Gastroesophageal sphincter (tissue), 4 donors: ENCODE measurements at places on chromosomes 13 and 19.
A peak's percentile ranks its signal among the peaks of the same experiment; 100 is the strongest.

DNA sequence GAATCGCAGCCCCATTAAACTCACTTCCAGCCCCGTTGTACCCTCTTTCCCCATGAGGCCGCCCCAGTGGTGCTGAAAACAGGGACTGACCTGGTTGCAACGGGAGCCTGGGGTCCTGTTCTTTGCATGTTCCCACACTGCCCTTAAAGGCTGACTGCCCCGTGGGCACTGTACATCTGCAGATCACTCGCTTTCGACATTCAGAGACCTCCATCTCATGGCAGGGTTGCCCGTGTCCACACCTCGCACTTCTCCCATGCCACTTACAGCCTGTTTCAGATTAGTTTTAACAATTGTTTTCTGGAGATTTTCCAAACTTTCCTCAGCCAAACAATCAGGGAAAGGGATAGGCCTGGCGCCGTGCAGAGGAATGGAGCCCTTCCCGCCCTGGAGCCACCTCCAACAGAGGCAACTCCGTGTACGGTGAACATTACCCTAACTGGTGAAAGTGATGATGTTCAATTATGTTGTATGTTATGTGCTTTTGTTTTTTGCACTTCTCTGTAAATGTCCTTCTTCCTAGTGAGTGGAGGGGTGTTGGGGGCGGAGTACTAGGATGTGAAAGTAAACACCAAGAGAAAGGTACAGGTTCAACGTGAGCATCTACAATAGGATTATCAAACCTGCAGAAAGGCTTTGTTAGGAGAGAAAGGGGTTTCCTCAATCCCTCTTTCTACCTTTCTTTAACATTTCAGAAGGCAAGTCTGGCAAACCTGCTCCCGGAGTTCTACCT is 262.8 kb downstream of the FOXO1 start:
- ATAC-seq, result no peak

- ATAC-seq, result no peak
Observed at GRCh38 chr19:16111909-16112752, 442 bp downstream of the RAB8A start.

DNA sequence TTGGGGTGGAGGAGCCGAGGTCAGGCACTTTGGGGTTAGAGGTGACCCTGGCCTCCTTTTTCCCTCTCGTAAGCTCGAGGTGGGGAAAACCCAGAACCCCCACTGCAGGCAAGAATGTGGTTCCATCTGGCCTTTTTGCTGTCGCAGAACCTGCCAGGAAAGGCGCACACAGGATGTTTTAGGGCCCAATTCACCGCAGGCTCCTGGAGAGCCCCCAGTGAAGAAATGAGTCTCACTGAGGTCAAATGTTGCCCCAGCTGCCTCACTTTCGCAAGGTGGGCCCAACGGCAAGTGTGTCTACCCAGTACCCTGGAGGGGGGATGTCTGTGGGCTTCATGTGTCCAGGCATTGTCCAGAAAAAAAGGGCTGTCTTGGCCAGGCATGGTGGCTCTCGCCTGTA is 61.8 kb downstream of the PEX11G start:
- no peak for ATAC-seq

DNA sequence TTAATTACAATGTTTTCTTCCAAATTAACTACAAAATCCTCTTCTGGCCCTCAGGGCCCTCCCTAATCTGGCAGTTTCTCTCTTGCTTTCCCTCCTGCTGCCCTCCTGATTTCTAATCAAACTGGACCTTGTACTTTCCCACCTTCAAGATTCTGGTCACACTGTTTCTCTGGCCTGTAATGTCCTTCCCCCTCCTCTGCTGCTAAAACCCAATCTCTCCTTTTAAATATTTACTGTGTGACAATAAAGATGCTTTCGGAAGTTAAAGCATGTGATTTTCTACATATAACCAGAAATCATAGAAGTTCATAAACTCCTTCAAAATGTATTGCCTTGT is 14.1 kb upstream of the HMGB1 start:
- ATAC-seq, result no peak

GRCh38 chr13:45332831-45333219 is 8.2 kb downstream of the TPT1 start:
- no peak for ATAC-seq

DNA sequence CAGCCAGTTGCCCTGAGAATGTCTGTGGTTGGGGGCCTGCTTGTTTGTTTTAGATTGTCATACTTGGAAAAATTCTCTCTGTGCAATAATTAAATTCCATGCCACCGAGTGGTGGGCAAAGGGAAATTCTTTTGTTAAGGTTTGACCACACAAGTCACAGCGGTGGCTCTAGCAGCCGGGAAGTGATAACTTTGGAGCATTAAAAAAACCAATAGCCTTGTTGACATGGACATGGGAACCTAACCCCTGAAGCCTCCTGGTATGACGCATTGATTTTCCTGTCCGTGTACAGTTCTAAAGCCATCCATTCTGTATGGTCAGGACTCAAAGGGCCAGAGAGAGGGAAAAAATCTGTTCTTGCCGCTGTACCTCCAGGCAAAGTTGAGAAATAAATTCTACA is 384.9 kb upstream of the ZNF507 start:
- ATAC-seq, result no peak

DNA sequence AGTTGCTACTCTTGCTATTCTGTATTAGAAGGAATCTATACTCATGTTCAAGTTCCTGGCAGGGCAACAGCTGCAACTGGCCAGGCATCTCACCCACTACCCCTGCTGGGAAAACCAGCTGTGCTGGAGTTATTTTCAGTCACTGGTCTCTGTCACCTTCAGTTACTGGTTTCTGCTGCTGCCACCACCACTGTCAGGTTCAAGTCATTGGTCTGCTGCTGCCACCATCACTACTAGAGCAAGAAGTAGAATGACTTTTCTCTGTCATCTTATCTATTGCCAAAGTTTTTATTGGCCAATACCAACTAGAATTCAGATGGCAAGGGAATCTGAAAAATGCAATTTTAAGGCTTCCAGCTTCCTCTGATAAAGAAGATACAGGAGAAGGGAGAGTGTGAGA is 1615.2 kb downstream of the OLFM4 start:
- no peak for ATAC-seq

- no peak for ATAC-seq
Observed at GRCh38 chr13:62524498-62524897, 1108.8 kb upstream of the PCDH20 start.

GRCh38 chr19:55113570-55114039 is 3.8 kb downstream of the PPP1R12C start:
- ATAC-seq, result peak; percentile 73

GRCh38 chr13:102127153-102127552 is 274.7 kb downstream of the FGF14 start:
- no peak for ATAC-seq

GRCh38 chr13:39840201-39840600 is 184.7 kb downstream of the COG6 start:
- ATAC-seq, result no peak

DNA sequence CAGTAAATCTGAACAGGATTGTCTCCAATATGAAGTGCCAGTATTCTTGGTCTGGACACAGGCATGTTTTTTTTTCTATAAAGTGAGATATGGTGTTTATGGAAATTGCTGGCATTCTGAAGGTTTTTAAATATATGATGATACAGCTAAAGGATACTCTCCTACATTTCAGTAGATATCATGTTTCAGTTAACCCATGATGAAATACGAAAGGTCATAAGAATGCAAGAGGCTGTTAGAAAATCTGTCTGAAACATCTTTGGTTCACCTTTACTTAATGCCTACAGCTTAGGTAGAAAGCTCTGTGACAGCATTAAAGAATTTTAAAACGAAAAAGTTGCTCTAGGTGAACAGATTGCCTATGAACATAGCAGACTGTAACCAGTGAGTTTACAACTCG is 9.1 kb downstream of the FRY start:
- ATAC-seq, result no peak

GRCh38 chr13:110305001-110305400 is 2.0 kb downstream of the COL4A1 start:
- ATAC-seq, result no peak

DNA sequence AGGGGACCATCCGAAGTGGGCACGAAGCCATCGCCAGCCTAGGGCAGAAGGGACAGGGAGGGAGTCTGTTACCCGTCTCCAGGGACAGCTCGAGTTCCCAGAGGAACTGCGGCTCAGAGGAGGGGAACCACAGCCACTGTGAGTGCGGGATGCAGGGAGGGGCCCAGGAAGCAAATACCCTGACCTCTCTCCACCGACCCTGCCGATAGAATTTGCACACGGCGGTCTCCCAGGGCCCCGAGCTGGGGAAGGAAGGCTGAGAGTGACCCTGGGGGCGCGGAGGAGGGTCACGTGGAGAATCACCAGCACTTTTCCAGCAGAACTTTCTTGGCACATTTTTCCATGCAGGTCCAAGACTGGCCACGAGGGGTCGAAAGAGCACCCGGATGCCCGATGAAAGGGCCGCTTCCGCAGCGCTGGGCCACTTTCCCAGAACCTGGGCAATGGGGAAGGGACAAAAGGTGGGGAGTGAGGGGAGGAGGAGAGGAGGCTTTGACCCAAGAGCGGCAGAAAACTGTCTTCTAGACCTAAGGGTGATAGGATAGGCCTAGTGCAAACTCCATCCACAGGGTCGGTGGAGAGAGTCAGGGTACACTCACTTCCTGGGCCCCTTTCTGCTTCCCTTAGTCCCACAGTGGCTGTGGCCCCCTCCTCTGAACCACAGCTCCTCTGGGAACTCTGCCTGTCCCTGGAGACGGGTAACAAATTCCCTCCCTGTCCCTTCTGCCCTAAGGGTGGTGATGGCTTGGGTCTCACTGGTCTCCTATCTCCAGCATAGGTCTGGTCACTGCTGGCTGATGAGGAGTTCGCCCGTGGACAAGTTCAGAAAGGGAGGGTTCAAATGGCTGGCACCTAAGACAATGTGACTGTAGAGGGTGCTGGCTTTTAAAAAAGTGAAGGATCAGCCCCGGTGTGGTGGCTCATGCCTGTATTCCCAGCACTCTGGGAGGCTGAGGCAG is 5.3 kb upstream of the GPR4 start:
- peak; percentile 79 for ATAC-seq

DNA sequence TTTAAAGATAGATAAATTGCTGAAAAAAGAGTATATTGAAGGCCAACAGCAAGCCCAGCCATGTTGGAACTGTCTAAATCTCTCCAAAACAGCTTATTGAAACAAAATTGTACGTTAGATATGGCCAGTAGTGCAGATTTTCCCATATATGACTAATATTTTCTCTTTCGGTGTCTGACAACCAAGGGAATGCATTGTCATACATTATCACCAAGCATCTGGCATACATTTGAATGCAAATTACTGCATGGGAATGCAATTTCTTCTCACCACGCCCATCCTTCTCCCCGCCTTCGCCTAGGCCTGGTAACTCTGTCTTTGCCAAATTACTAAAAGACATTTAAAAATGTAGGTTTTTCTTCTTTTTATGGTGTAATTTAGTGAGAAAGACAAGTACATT is 32.5 kb upstream of the IRS2 start:
- ATAC-seq, result no peak

DNA sequence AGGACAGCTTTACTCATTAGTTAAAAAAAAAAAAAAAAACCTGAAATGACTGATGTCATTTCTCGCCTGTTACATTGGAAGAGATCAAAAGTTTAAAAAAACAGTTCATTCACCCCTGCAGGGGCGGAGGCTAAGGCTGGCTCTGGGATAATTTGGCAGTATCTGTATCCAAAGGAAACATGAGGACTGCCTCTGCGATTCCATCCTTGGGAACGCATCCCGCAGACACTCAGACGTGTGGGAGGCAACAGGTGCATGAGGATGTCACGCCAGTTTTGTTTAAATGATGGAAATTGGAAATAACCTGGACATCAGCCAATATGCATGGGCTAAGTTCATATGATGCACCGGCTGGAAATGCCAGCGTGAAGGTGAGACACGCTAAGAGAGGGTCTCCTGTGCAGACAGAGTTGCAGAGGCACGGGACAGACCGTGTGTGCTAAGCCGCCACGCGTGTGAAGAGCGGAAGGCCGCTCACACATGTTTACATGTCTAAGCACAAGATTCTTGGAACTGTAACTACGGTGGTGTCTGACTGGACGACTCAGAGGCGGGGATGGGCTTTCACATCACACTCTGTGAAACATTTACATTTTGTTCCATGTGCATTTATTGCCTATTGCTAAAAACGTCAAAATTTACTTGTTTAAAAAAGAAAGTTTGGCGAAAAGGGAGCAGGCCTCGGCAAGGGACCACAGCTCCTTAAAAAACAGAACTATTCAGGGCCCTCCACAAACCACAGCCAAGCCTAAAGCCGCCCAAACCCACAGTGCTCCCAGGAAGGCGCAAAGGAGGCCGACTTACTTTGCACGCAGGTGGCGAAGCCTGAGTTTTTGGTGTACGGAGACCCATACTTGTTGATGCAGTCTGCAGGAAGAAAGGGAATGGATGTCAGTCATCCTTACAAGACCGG is 17.9 kb downstream of the GAS6 start:
- no peak for ATAC-seq

DNA sequence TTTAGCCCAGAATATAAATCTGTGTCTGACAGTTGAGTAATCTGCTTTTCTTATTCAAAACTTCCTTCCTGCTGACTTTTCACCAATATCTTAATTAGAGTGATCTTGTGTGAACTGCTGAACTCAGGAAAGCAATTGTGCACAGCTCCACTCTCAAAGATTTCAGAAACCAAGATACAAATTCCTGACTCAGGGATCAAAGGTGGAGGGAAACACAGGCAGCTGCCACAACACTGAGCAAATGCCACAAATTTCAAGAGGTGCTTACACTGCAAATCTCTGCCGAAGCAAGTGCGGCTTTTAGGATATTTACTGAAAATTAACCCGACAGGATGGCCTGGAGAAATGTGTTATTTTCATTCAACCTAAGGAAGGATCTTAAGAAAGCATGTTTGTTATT is 111.4 kb downstream of the STOML3 start:
- no peak for ATAC-seq

DNA sequence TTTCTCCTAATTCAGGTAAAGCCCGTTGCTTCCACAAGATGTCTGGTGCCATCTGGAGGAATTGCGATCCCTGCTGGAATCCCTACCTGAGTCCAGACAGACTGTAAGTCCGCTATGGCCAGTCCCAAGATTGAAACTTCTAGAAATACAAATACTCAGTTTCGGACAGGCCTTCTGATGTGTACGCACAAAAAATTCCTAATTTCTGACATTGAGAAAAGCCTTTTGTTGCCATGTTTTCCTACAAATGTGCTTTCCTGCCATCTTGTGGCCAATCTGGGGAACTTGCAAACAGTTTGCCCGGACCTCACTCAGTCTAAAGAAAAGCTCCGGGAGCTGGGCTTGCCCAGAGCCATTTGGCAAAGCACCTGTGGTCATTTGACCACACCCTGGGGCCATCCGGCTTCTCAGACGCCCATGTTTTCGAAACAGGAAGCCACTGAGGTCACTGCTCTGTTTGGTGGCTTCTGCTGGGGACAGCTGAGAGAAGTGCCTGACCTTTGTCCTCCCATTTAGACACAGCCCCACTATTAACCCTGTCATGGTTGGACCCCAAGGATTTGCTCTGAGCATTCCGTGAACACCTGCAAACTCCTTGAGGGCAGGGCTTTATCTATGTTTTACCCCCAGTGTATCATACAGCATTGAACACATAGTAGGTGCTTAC is 79.4 kb downstream of the SLC15A1 start:
- ATAC-seq, result peak; percentile 83

GRCh38 chr19:3722443-3723109 is 14.4 kb downstream of the TJP3 start:
- ATAC-seq, result no peak
